ENCODE measurements at places on chromosomes 16 and 17.

- peak; percentile 12 for DNase-seq
These were observed 725 bp upstream of the SPHK1 start for GRCh38 chr17:76383546-76384221.

GRCh38 chr17:78588258-78589030 is 11.2 kb upstream of the DNAH17 start:
- no peak for DNase-seq

- DNase-seq, result no peak
These were observed 29.6 kb downstream of the ACSF3 start for GRCh38 chr16:89123001-89123830.

DNA sequence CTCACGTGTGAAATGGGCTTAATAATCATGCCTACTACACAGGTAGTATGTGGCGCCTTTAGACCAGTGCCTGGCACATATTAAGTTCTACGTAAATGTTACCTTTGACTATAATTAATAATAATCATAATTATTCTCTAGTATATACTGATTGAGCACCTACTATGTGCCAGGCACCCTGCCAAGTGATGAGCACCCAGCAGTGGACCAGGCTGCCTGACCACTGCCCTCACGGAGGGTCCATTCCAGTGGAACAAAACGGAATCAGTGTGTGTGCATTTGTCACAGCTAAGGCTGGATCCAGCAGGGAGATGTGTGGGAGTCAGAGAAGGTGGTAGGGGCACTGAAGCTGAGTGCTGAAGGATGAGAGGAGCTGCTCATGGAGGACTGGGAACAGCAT is 30.5 kb downstream of the SEC14L5 start:
- DNase-seq, result no peak

DNA sequence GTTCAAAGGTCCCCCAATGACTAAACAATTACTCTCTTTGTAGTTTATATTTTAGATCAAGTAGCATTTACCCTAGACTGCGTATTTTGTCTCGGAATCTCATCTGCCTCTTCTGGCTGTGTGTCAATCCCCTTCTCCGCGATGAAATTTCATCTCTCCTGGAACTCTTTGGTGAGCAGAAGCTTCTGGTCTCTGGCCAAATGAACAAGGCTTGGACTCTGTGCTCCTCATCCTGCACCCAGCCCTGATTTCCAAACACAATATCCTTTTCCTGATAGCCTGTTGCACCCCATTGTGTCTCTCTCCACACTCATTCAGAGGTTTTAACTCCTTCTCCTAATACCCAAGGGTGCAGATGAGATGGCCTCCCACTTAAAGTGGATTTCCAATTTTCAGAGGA is 609.4 kb upstream of the CDH5 start:
- no peak for DNase-seq

GRCh38 chr16:84700446-84701300 is 873 bp downstream of the USP10 start:
- DNase-seq, result no peak

- no peak for DNase-seq
These were observed 142.1 kb upstream of the FOXF1 start for GRCh38 chr16:86368261-86368660.

- DNase-seq, result no peak
These were observed 168.5 kb upstream of the RPH3AL start for GRCh38 chr17:521183-521525.

GRCh38 chr17:58156839-58157803 is 8.9 kb downstream of the OR4D1 start:
- no peak for DNase-seq

DNA sequence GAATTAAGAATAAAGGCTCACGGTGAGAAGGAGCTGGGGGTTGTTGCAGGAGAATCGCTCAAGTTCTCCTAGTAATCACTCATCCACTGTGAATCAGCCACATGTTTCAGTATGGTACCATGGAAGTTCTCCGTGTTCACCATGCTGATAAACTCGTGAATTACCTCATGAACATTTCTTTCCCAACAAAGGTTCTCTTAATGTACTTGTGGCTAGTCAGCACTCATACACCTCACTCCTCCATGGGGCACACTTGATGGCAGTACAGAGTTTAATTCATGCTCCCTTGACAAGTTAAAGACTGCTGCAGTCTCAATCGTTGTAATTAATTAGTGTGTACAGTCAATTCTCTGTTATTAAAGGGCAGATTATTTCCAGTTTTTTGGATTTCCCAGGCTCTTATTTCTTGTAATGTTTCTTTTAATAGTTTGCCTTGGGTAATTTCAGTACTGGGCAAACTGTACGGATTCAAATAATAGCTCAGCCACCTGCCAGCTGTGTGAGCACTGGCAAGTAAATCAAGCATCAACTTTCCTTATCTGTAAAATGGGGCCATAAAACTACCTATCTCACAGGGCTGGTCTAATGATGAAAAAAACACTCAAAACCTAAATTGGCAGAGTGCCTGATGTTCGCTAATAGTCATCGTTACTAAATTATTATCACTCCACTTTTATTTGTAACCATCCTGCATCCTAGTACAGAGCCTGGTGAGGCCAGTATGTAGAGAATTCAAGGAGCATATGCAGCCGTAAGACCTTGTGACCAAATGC is 6.1 kb downstream of the GOT2 start:
- no peak for DNase-seq

DNA sequence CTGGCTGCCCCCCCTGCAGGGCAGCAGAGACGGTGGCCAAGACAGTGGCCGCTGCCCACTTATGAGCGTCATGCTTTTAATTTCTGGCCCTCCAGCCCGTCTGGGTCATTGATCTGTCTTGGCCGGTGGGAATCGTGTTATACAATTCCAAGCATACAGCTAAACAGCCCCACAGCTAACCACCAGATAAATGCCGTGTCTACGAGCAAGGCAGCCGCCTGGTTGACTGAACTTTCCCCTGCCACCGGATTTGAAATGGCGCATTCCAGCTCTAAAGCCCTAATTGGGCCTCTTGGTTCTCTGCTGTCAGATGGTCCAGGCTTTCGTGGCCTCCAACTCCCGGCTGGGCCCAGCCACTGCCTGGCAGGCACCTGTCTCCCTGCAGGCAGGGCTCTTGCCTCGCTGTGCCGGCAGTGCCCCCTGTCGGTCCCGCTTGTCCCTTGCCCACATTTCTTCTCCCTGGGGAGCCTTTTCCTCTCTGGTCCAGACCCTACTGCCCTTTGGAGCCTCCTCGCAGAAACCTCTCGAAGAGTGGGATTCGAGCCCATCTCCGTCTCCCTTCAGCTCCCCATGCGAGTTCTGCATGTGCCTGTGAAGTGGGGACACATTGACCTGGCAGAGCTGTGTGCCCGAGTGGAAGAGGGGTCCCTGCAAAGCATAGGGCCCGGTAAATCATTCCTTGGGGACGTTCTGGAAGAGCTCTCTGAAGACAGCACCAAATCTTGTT is 1.8 kb upstream of the RBFOX3 start:
- DNase-seq, result peak; percentile 8

GRCh38 chr17:61966191-61966590 is 38.4 kb upstream of the INTS2 start:
- DNase-seq, result no peak

GRCh38 chr16:30482366-30482765 is 9.8 kb downstream of the ITGAL start:
- DNase-seq, result no peak

DNA sequence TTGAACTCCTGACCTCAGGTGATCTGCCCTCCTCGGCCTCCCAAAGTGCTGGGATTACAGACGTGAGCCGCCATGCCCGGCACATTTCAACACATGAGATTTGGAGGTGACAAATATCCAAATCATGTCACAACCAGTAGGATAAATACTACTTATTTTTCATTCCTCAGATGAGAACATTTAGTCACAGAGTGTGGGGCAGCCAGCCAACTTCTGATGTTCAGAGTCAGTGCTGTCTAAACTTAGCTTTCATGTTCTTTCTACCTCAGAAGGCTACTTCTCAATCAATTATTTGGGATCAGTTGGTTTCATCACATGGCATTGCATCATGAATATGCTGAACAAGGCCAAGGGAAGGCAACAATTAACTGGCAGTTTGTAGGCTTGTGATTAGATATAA is 134.5 kb downstream of the CDH13 start:
- no peak for DNase-seq

GRCh38 chr17:78693346-78694083 is 88.6 kb downstream of the CYTH1 start:
- DNase-seq, result no peak

DNA sequence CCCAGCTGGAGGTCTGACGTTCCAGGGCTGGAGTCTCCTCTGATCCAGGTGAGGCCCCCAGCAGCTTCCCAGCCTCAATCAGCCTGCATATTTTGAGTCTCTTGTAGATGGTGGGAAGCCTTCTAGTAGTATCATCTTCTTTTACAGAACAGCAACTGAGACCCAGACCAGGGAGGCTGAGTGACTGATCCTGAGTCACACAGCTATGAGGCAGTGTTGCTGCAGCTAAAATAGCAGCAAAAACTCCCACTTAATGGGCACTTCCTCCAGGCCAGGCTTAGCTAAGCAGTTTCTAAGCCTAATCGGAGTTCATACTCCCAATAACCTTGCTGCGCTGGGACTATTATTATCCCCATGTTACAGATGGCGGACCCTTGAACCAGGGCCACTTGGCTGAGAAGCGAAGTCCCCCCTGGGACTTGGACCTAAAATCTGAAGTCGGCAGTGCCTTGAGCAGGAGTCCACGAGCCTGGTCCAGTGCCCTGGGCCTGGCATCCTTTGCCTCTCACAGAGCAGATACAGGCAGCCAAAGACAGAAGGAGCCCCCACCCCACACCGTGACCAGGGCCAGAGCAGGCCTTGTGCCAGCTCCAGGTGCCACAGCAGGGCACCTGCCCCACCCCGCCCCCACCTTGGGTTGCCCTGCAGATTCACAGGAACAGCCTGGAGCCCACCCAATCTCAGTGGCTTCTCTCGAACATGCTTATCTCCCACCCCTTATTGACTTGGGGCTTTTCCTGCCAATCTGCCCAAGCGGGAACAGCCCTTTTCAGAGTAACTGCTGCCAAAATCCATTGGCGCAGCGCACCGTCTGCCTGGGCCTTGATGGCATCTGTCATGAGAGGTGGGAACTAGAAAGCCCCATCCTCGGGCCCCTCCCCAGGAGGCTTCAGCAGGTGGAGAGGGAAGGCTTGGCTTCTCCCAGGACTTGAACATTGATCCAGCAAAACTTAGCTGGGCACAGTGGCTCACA is 65.1 kb downstream of the SOCS1 start:
- DNase-seq, result peak; percentile 18

GRCh38 chr17:72565006-72565405 is 444.2 kb downstream of the SOX9 start:
- no peak for DNase-seq

DNA sequence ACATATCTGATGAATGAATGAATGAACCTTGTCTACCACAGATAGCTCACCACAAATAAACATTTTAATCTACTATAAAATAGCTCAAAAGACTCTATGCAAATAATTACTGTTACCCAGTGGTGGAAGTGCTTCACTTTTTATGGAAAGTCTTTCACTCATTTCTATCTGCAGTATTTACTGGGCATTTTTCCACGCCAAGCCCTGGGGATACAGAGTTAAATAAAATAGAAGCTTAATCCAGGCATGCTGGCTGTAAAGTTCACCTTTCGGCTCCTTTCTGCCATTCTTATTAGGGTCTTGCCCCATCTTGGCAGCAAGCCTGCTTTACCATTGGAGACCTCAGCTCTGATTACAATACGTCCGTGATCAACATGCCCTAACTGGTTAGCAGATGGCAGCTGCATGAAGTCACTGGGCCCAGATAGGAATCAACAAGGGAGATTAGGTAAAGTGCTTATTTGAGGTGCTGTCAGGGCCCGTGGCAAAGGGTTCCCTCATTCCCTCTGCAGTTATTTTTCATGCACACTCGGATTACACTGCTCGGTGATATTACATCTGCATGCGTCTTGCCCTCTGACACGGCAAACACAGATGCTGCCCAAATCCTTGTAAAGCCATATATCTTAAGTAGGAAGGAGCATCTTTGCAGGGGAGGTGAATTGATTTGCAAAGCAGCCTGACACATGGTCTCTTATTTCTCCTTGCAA is 648.9 kb downstream of the WWOX start:
- no peak for DNase-seq

GRCh38 chr16:73047536-73048291 is at the start of gene ZFHX3:
ZFHX3 (minus strand) TSS chr16:73048128; CDS start chr16:72960145, 87,983 bp downstream.
- DNase-seq, result peak; percentile 49

DNA sequence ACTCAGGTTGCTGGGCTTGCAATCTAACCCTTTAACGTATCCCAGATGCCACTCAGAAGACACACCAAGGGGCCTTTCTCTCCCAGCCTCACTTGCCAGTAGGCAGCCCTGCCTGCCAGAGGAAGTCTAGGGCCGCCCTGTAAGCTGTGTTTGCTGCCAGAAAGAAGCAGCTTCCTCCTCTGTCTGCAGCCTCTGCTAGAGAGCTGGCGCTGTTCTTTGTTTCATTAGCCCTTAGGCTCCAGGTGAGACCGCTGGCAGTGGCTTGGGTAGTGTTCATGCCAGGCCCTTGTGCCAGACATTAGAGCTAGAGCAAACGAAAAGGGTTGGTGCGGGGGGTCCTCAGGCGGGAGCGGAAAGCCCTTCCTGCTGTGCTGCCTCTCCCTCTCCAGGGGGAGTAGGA is 8.9 kb downstream of the CTRL start:
- DNase-seq, result no peak

- DNase-seq, result no peak
These were observed 60.2 kb downstream of the CMC2 start for GRCh38 chr16:80946481-80946880.

DNA sequence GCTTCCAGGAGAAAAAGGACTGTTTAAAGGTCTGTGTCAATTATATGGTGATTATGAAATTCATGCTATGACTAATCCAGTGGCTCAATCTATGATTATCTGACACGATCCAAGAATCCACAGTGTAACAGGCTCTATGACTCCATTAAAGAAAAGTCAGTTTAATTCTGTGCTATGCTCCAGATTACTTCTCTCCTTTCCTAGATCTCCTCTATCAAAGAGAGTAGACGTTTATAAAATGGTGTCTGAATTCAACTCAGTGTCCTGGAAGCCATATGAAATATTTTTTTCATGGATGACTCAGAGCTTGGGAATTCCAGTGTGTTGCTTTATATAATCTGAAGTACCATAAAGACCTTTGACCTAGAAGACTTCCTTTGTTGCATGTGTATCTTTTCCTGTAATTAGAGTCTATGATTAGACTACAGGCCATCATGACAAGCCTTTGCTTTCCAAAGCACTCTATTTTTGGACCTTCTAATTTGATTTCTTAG is 27.0 kb upstream of the NF1 start:
- DNase-seq, result peak; percentile 74

- DNase-seq, result no peak
These were observed at the start of gene QPRT for GRCh38 chr16:29678691-29679267. QPRT (plus strand) TSS chr16:29679180; CDS start chr16:29679198, 18 bp downstream.

GRCh38 chr16:72873853-72874252 is 174.1 kb downstream of the ZFHX3 start:
- DNase-seq, result no peak

- no peak for DNase-seq
These were observed 35.8 kb downstream of the PTRH2 start for GRCh38 chr17:59671386-59671785.
